ENCODE measurements at places on chromosomes 13 and 19.

- DNase-seq = no peak
These were observed 13.3 kb downstream of the SLC7A1 start for GRCh38 chr13:29582171-29582570.

- no peak for DNase-seq
These were observed 93.0 kb upstream of the ARGLU1 start for GRCh38 chr13:106660746-106661625.

DNA sequence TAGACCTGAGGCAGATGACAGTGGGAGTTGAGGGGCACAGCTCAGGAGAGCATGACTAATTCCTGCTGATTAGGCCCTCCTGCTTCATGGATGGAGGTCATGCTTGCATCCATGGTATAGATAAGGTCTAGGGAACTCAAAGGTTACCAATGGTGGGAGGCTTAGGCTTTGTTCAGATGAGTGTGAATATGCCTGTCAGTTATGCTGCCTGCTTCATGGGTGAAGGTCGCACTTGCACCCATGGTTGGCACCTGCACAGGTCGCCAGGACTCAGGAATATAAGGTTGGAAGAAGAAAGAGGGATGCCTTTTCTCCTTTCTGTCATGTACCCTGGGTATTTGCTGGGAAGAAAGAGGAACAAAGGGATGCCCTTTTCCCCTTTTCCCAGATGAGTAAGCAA, 53.4 kb upstream of the GJB6 start:
- no peak for DNase-seq

DNA sequence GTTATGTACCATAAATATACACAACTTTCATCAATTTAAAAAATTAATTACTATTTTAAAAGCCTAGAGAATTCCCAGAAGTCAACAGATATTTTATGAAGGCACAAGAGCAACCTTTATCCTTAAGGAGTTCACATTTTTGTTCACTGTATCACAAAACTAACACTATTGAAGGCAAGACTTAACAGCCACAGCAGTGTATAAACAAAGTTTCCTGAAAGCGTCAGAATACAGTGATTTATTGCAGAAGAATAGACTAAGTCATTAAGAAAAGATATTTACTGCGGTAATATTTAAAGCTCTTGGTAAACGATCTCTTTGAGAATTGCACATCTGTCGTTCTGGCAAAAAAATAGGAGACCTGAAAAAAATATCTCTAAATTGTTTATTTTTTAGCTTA, 419.3 kb upstream of the NBEA start:
- DNase-seq = no peak

DNA sequence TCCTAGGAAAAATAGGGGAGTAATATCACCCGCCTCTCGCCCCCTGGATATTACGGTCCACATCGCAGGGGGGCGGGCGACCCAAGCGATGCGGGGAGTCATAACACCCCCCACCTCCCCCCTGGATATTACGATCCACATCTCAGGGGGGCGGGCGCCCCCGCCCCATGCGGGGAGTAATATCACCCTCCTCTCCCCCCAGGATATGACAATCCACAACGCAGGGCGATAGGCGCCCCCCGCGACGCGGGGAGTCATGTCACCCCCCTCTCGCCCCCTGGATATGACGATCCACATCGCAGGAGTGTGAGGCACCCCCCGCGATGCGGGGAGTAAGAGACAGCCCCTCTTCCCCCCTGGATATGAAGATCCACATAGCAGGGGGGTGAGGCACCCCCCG, 684.4 kb upstream of the PCDH9 start:
- DNase-seq = no peak

DNA sequence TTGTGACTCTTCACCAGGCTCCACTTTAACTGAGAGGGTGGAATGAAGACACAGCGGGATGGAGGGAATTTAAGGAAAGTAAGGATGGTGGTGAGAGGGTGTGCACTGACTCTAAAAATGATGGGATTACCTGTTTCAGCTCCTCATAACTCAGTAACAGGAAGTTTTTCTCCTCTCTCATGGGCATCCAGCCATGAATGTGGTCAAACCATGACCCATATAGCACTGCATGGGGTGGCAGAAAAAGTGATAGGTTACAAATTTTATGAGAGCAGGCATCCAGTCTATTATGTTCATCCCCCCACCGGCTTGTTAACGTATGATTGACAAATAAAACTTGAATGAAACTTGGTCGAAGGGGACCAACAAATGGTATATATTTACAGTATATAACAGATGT, 7.2 kb downstream of the SULT2A1 start:
- DNase-seq = no peak

GRCh38 chr13:34990399-34991214, 48.5 kb downstream of the NBEA start:
- DNase-seq = no peak

DNA sequence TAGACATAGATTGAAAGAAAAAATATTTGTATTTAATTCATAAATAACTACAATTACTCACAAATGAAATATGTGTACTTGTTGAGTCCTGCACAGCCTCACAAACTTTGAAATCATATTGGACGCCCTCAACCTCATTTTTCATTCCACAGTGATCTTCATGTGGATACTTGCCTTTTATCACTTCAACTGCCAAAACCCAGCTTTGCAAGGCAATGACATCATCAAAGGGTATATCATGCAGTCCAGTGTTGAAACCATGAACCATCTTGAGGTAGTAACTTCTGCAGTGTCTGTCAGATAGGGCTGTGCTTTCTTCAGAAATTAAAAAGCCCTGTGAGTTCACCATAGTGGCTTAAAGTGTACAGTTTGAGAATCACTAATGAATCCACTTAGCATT, 82.2 kb downstream of the HS6ST3 start:
- DNase-seq = no peak

DNA sequence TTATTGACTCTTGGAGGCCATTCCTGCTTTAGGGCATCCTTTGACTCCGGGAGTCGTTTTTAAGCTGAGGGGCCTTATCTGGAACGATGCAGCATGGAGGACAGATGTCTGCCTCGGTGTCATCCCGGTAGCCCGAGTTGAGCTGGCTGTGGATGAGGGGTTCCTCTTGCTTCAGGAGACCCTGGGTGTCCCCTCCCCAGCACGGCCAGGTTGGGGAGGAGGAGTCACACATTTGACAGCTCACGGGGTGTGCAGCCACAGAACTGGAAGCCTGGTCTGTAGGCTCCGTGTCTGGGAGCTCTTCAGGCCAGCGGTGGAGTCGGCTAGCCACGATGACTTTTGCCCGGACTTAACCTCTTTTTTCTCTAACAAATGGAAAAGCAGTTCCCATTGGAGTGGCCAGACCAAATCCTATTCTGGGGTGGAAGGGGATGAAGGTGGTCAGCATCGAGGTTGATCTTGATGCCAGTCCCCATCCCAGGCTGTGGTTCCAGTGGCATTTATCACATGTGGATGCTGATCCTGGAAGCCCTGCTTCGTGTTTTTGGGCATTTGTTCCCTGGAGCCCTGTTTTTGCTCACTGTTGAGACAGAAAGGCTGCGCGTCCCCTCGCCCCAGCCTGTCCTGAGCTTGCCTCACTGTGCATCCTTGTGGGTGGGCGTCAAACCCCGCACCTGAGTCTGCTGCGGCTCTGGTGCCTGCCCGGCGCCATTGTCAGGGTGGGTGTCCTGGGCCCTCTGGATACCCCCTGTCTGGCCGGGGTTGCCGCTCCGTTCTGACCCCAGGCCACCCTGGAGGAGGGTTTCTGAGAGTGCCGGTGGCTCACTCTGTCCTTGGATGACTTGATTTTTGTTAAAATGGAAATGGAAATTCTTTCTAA, 12.0 kb downstream of the TFDP1 start:
- DNase-seq = no peak

DNA sequence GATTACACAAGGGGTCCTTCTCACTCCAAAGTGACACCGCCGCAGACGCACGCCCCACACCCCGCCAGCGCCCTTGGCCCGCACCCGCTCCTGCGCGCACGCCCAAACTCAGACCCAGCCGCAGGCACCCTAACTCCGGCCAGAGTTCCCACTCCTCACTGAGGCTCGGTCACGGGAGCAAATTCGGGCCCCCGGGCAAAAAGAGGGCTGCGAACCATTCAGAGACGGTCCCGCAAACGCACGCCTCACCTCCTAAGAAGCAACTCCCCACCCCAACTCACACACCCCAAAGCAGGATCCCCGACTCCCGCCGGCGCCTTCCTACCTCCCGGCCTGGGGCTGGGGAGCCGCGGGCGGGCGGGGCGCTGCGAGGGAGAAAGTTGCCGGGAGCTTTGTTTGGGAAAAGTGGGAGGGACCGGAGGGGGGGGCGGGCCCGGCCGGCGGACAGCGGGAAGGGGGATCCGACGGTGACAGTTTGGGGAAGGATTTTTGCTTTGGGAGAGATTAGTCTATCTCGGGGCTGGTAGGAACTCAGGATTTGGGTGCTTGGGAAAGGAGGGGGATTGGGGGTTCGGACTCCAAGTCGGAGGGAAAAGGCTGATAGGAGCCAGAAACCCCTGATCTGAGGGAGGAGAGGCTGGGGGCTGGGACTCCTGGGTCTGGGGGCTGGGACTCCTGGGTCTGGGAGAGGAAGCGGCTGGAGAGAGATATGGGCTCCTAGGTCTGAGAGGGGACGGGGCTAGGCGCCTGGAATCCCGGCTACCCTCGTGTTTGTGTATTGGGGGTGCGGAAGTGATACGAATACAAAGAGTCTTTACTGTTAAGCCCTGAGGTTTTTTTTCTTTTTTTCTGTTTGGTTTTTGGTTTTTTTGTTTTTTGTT, at the start of gene TEAD2:
TEAD2 (minus strand) TSS at position 369 of the 881 bp plus-strand sequence. CDS start 2,341 bp downstream, outside the sequence.
- no peak for DNase-seq

- no peak for DNase-seq
These were observed 44.4 kb upstream of the NPAS1 start for GRCh38 chr19:46975011-46975924.

GRCh38 chr19:38209152-38209551, 14.9 kb downstream of the DPF1 start:
- no peak for DNase-seq

DNA sequence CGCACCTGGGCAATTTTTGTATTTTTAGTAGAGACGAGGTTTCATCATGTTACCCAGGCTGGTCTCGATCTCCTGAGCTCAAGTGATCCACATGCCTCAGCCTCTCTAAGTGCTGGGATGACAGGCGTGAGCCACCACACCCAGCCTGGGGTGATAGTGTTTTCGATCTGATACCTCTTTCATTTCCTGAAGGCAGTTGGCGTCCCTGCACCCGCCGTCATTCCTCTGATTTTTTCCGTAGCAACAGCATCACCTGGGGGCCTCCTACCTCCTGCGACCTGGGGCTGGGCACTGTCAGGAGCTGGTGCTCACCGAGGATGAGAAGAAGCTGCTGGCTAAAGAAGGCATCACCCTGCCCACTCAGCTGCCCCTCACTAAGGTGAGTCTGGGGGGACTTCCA, 10.8 kb downstream of the CREB3L3 start:
- DNase-seq = no peak

- DNase-seq = no peak
These were observed 7.8 kb downstream of the ISOC2 start for GRCh38 chr19:55453511-55454260.
